Activated T-helper 2 cell treated with anti-CD3 and anti-CD28 coated beads, Interferon-gamma antibody, Interleukin-2, Interleukin-4, amounts not matched to agents 10 μg/mL and 5 μg/mL and 100 μg/mL, durations not matched to agents 14 hours and 24 hours and 36 hours (primary cell): ENCODE measurements at places on chromosomes 2 and 18. TPM values are rescaled to one million over a fixed set of nuclear protein-coding genes. Genes with fewer than 3 reads are reported as not detected.

AQP12B gene
- total RNA-seq: not detected in 2 replicates

GRCh38 chr2:5940596-5941535 lies 248.7 kb downstream of the SOX11 start:
- H3K4me1 ChIP-seq: no peaks in the 10 kb centered on the region
- no peaks in the 10 kb centered on the region for H3K27me3 ChIP-seq
- no peak overlapping the region for H3K27ac ChIP-seq
- no peak overlapping the region for H3K4me3 ChIP-seq

DNA sequence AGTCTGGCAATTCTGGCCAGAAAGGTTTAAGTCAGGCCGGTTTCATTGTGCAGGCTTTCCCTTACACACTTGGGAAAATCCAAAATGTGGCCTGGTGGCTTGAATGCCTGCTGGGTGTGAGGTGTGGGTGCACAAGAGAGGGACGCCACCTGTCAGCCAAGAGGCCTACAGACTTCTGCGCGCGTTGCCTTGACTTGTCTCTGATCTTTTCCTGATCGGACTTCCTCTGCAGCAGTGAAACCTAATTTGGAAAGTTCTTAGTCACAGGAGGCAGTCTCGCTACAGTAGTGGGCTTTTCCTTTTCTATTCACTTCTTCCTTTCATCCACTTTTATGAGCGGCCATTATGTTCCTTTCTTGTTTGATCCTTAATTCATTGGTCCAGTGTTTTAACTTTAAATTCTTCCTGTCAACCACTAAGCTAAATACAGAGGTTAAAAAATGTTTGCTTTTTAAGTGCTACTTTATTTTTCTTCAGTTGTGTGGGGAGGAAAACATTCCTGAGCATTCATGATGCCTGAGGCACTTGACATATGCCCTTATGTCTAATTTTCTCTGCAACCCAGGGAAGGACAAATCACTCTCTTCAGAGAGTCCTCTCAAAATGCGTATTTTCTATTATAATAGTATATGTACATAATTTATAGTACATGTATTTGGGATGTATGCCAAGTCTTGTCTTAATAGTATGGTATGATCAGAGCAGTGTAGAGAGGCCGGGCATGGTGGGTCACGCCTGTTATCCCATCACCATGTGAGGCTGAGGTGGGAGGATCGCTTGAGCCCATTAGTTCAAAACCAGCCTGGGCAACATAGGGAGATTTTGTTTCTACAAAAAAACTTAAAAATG lies 128.9 kb downstream of the WDSUB1 start:
- H3K27ac ChIP-seq: no peak overlapping the region
- H3K4me1 ChIP-seq: peaks cover 6% of the 10 kb centered on the region
- no peak overlapping the region for H3K4me3 ChIP-seq

DNA sequence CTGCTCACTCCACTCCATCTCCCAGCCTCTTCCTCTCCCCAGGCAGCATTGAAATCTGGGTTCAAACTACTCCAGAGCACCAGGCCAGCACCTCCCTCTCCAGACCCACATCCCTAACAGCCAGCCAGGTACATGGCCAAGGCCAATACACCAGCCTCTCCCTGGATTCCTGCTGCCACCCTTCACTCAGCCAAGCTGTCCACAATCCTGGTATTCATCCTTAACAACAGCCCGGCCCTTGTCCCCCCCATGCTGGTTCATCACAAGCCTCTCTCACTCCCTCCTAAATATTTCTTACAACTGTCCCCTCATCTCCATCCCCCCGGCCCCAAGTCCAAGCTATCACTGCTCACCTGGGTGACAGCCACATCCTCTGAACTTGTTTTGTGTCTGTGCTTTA lies 129.9 kb upstream of the HAAO start:
- H3K4me1 ChIP-seq: peaks cover 2% of the 10 kb centered on the region
- no peak overlapping the region for H3K4me3 ChIP-seq
- no peak for DNase-seq
- no peaks in the 10 kb centered on the region for H3K36me3 ChIP-seq
- H3K27ac ChIP-seq: no peak overlapping the region
